ENCODE measurements at places on chromosomes 6 and 20.

DNA sequence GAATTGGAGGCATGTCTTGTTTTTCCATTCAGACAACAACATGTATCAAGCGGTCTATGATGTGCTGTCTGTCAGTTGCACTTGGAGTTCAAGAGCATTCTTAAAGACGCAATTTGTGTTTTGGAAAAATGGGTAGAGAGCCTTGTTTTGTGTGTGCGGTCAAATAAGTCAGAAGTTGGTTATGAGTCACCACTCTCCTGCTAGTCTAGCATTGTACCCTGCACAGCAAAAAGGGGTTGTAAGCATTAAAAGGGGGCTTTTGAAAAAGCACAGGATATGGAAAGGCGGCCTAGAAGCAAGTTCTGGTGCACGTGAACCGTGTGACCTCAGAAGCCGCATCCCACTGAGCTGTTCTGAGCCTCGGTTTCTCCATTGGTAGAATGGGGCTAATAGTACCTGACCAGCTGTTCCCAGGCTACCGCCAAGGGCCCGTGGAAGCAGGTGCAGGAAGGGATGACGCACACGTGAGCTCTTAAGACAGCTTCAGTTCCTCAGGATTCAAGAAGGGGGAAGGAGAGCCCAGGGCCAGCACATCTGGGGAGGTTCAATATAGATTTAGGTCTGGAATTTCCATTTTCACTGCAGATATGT is 61.6 kb upstream of the SNX9 start:
- no peak for DNase-seq

DNA sequence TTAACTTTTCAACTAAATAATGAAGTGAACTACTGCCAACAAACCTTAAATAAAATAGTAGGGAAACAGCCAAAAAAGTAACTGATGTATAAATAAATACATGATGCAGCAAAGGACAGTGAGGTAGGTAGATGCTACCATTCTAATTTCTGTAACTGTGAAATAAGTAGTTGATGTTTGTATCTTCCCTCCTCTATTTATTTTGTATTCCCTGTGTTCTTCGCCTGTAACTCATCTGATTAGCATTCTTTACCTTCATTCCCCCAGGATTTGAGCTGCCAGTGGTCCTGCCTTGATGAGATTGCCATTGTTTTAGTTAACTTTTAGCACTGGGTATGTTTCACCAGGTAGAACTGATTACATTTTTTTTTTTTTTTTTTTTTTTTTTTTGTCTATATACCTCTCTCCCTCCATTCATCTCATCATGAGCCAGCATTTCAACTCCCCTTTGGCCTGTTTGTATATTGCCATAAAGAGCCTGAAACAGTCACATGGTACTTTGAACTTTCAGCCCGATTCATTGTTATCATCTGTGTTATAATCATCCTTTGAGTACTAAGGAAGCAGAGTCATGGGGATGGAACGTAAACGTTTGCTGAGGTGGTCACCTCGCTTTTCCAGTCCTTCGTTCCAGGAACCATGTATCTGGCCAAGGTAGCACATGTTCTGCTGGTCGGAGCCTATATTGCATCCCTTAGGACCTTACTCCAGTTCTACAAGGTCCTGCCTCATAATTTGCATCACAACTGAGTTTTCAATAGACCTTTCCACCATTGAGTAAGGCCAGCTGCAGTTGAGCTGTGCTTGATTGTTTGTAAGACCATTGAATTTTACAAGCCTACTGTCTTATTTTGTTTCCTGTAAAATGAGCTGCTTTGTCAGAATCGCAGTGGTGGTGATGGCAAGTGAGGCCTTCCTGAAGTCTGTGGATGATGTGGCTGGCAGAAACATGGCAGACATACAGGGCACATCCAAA is 107.6 kb downstream of the JAG1 start:
- no peak for DNase-seq

GRCh38 chr6:46867411-46867810 is 54.3 kb downstream of the ADGRF5 start:
- no peak for DNase-seq

GRCh38 chr6:10901770-10902169 is 14.9 kb downstream of the SYCP2L start:
- no peak for DNase-seq

GRCh38 chr20:53905019-53905819 is 165.2 kb downstream of the BCAS1 start:
- DNase-seq, result no peak

- DNase-seq, result peak; percentile 72
Measured at GRCh38 chr20:36792422-36792821, 18.9 kb upstream of the DSN1 start.

- no peak for DNase-seq
Measured at GRCh38 chr6:169145991-169146501, 107.6 kb downstream of the THBS2 start.

DNA sequence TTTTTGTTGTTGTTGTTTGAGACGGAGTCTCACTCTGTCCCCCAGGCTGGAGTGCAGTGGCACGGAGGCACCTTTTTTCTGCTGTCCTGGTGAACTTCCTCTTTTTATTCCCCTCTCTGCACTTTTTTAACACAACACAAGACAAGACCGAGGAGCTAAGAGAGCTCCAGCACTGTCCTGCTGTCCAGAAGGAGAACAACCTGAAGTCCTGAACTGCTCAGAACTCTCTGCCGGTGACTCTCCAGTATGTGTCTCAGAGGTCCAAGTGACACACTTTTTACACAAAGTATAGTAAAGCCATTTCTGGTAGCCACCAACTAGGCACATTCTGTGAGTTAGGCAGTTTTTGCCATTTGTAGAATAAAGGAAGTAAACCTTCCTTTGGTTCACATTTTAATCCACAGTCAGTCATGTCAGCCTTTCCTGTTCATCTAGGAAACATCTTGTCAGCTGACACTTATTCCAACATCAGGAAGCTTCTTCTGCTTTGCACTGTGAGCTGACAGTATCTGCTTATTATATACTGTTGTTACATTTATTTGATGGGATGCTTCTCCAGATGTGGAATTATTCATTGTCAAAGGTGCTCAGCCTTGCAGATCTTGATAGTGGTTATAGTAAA is 28.1 kb upstream of the TXNDC5 start:
- no peak for DNase-seq

DNA sequence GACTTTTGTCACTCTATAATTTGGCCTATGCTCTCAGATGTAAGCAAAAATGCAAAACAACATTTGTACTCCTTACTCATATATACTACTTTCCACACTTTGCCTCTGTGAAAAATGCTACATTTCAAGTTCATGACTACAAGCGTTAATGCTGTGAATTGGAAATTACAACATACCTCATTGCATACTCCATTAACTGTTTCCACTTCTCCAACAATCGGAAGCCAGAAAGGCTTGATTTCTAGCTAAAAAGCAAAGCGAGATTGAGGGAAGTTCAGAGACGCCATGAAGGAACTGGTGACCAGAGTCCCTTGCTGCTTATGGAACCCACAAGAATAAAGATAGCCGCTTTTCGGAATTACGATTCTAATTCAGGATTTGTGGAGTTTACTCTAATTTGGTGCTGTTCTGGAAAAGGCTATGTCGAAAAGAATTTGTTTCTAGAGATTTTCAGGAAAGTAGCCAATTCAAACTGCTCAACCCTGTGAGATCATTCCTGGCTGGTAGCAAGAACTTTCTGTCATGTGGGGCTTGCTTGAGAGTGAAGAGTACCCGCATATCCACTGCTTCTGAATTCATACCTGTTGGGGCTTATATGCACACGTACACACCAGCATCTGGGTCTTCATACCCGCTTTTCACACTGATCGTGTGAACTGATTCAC is 98.0 kb upstream of the CITED2 start:
- no peak for DNase-seq

DNA sequence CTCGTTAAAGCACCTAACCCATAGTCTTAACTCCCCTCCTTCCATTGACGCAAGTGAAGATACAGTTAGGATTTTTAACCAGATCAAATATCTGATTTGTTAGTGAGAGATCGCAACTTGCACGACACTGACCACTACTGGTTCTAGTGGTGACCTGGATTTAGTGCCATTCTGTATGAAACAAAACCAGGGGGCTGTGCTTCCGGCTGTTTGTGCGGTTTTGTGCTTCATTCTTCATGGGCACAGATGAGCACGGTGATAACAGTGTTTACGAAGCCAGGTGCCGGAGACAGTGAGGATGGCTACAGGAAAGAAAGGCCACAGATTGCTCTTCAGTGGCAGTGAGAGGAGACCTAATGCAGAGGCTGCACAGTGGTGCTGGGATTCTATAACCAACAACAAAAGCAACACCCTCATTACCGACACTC is 75.5 kb downstream of the NOL4L start:
- DNase-seq, result no peak

DNA sequence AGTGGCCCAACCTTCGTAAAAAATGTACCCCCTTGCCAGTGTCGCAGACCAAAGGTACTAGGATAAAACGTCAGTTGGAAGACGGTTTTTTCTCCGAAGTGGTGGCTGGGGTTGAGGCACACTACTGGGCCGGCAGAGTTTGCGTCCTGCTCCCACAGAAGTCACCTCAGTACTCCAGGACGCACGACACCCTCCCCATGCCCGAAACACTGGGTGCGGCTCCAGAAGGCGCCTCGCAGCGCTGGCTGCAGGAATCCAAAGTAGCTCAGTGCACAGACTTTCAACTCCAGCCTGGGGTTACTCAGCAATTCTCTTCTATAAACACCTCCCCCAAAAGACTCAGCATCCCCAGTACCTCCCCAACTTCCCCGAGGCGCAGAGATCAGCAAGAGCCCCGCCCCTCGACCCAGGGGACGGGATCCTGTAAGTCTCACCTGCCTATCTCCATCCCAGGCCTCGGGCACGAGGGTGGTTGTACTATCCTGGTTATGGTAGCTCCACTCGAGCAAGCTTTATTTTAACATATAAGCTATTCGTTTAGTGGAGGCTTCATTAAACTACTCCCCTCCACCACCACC is 88.2 kb downstream of the ZFP64 start:
- DNase-seq, result no peak

GRCh38 chr6:88512951-88513350 is 346.8 kb upstream of the CNR1 start:
- no peak for DNase-seq

DNA sequence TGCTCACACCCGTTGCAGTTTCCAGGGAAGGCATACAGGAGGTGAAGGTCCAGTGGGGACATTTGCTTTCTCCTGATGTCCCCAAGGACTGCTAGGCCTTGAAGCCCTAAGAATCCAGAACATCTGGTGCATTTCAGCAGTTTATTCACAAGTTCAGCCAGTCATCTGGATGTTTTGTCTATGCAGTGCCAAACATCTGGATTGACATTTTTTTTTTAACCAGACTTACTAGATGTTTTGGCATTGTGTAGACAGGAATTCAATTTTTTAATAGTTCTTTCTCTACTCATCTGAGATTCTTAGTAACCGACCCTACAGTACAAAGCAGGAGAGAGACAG is 256.2 kb downstream of the CLIC5 start:
- DNase-seq, result no peak

DNA sequence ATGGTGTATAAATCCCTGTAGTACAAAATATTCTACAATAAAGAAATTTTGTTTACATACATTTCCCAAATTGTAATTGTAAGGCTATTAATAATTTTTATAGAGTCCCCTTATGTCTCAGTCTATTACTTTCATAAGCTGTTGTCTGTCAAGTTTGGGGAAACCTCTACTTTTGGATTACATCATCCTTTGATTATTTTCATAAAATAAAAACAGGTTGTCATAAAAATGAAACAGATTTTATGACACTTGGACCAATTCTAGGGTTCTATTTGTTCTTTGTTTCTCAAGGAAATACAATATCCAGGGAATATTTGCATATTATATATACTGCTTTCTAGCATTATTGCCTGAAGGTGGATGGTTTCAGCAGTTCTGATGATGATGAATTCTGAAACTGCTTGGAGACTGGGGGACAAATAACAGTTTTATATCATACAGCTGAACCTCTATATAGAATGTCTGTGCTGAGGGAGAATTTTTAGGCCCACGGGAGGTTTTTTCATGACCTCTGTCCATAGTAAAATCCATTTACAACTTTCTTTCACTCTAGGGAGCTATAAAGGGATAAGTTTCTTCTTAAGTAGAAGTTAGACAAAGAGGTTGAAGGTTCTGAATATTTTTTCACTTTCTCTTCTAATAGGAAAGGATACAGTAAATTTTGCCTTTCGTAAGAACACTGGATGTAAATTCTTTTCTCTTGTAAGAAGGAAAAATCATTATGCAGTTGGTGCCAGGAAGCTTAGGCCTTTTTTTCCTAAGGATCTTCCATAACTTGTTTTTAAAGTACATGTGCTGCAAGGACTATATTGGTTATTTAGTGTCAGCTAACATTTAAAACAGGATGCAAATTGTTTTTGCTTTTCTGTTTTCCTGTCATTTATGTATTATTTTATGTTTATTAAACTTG is 58.0 kb downstream of the CD2AP start:
- no peak for DNase-seq

All from right renal pelvis (tissue), 4 donors.